AG09309 (cell line): ENCODE measurements at places on chromosomes 16 and 17.

- DNase-seq: peak; percentile 97
Measured at GRCh38 chr17:81393684-81394376, 1.4 kb upstream of the BAHCC1 start.

DNA sequence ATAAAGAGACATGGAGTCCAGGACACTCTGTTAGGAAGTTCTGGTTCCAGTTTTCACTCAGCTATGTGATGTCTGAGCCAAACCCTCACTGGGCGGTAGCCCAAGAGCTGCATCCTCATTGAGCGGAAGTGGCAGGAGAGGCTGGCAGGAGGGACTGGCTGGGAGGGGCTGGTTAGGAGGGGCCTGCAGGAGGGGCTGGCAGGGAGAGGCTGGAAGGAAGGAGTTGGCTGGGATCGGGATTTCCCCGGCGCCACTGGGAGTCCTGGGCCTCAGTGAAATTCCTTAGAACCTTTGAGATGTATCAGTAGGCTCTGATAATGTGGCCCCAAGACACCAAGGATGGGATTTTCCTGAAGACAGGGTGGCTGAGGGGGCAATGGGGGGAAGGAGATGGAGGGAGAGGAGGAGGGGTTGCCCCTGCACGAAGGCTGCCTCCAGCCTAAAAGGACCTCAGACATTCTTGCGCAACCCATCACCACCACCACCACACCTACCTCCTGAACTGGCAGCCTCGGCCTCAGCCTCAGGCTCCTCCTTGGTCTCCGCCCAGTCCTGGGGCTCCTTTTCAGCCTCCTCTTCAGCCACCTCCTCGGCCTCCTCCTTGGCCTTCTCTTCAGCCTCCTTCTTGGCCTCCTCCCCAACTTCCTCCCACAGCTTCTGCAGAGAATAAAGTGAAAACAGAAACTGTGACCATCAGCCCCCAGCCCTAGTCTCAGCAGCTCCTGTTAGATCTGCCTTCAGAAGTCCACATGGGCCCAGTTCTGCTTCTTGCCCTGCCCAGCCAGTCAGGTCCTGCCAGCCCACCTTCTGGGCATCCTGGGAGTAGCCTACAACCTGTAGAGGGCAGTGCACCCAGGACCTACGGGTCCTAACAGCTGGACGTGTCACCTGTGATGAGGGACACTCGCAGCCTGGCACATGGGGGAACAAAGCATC is 31.7 kb downstream of the CNGB1 start:
- peak; percentile 62 for DNase-seq

GRCh38 chr17:2478458-2478857 is 33.2 kb downstream of the METTL16 start:
- no peak for DNase-seq

DNA sequence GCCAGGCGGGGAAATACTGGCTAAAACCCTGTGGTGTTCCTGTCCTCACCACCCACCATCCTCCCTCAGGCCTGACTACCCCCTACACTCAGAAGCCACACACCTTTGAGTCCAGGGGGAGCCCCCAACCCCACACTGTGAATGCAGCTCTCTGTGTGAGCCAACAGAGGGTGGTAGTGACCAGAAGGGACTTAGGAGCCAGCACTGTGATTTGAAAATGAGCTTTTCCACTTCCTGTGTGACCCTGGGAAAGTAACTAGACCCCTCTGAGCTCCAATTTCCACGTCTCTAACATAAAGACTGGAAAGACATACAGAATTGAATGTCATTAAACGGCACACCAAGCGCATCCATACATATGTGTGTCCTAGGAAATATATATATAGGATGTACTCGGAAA is 58.7 kb downstream of the SDK2 start:
- no peak for DNase-seq

GRCh38 chr16:50797456-50797855 is 55.6 kb downstream of the CYLD start:
- no peak for DNase-seq

DNA sequence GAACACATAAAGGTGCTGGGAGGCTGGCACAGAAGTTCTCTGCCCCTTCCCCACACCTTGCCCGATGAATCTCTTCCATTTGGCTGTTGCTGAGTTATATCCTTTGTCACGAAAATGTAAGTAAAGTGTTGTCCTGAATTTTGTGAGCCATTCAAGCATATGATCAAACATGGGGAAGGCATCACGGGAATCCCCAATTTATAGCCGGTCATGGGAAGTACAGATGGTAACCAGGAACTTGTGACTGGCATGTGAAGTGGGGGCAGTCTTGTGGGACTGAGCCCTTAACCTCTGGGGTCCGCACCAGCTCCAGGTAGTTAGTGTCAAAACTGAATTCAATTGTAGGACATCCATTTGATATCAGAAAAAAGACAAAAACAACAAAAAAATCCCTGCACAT is 13.2 kb downstream of the TOM1L2 start:
- no peak for DNase-seq

- no peak for DNase-seq
Measured at GRCh38 chr17:55784666-55785065, 33.8 kb downstream of the PCTP start.

GRCh38 chr16:62018301-62019060 is 17.8 kb downstream of the CDH8 start:
- no peak for DNase-seq

GRCh38 chr17:7823581-7824001 is 10.4 kb upstream of the KDM6B start:
- DNase-seq: no peak

- no peak for DNase-seq
Measured at GRCh38 chr16:89020925-89021595, 44.1 kb upstream of the CBFA2T3 start.

GRCh38 chr16:15765880-15766279 is 90.9 kb downstream of the MYH11 start:
- DNase-seq: no peak

GRCh38 chr16:89561884-89562599 is 1.6 kb downstream of the RPL13 start:
- no peak for DNase-seq

DNA sequence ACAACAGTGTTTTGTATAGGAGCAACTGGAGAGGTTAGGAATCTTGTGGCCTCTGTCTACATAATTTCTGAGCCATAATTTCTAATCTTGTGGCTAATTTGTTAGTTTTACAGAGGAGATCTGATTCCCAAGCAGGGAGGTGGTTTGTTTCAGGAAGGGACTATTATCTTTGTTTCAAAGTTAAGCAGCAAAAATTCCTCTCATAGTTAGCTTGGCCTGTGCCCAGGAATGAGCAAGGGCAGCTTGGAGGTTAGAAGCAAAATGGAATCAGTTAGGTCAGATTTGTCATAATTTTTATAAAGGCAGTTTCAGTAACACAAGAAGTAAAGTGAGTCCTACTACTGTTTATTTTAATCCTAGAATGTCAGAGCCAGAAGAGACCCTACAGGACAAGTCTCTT is 2.0 kb upstream of the RDM1 start:
- DNase-seq: peak; percentile 16

DNA sequence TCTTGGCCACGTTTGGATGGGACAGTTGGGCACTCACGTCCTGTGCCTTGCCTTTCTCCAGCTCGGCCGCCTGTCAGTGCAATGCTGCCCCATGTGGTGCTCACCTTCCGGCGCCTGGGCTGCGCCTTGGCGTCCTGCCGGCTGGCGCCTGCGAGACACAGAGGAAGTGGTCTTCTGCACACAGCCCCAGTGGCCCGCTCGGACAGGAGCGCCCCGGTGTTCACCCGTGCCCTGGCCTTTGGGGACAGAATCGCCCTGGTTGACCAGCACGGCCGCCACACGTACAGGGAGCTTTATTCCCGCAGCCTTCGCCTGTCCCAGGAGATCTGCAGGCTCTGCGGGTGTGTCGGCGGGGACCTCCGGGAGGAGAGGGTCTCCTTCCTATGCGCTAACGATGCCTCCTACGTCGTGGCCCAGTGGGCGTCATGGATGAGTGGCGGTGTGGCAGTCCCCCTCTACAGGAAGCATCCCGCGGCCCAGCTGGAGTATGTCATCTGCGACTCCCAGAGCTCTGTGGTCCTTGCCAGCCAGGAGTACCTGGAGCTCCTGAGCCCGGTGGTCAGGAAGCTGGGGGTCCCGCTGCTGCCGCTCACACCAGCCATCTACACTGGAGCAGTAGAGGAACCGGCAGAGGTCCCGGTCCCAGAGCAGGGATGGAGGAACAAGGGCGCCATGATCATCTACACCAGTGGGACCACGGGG is 7.1 kb downstream of the ACSF3 start:
- no peak for DNase-seq

DNA sequence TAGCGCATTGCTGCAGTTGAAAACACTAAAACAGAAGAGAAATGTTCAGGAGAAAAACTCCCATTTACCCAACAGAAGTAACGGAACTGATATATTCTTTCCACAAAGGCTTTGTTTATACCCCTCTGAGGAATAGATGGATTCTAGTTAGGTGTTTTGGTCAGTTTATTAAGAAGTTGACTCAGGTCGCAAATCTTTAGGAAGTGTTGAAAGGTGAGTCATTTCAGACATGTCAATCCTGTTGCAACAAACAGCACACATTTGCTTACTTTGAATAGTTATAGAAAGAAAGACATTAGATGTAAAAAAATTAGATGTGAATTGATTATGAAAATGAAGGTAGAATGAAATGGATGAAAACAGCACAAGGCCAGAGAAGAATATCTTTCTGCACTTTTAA is 941.0 kb downstream of the KCNJ2 start:
- no peak for DNase-seq

DNA sequence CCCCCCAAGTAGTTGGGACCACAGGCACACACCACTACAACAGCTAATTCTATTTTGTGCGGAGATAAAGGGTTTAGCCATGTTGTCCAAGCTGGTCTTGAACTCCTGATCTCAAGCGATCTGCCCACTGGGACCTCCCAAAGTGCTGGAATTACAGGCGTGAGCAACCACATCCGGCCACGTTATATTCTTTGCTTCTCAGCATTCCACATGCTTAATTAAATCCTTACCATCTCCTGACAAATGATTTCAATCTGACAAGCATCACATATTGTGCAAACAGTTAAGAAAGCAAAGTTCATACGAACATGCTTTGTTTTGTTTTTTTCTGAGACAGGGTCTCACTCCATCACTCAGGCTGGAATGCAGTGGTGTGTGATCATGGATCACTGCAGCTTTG is 18.2 kb downstream of the HIGD1B start:
- peak; percentile 53 for DNase-seq

- peak; percentile 8 for DNase-seq
Measured at GRCh38 chr16:53156516-53156915, 101.7 kb downstream of the CHD9 start.

GRCh38 chr16:67563708-67564468 is 1.6 kb downstream of the CTCF start:
- peak; percentile 63 for DNase-seq

DNA sequence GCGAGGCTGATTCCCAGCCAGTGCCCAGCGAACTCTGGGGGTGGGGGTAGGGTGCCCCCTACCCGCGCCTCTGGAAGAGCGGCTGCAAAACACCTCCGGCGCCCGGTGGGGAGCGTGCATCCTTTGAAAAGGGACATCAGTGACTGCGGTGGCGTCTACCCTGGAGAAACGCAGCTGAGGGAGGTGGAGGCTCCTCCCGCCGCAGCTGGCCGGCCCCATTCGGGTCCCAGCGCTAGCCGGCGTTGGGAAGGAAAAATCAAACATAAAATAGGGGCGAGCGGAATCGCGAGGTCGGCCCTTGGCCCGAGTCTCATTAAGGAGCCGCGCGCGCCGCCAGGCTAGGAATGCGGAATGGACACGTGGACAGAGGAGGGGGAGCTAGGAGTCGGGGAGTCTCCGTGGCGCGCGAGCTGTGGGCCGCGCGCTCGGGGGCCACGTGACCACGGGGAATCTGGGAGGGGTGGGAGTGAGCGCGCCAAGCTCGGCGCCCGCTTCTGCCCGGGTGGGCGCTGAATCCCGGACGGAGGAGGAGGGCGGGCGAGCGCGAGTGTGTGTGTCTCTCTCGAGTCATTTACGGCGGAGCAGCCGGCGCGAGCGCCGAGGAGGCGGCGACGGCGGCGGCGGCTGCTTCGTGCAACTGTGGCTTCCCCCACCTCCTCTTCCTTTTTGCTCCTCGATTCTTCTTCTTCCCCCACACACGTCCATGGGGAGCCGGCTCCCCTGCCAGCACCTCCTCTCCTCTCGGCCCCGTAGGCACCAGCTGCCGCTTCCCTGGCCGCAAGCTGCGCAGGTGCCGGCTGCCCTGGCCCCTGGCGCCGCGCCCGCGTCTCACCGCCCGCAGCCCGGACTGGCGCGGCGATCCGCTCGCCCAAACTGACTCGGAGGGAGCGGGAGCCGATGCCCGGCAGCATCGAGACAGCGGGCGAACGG is at the start of gene TMEM132E:
TSS of gene TMEM132E (plus strand) at position 566 of the 930 bp plus-strand sequence. CDS start 1,495 bp downstream, outside the sequence.
- no peak for DNase-seq

DNA sequence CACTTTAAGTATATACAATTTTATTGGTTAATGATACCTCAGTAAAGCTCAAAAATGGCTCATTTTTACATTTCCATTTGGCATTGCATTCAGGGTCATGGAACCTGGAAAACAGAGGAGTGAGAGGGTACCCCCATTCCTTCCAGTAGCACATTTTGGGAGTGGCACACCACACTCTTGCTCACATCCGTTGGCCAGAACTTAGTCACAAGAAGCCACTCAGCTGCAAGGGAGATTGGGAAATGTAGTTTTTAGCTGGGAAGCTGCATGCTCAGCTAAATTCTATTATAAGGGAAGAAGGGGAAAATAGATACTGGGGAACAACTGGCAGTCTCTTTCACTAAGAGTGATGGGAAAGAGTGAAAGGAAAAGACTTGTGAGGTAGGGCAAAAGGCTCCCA is 102.5 kb upstream of the TMEM97 start:
- no peak for DNase-seq
